ENCODE measurements at places on chromosomes 1 and 21. TPM values are rescaled to one million over a fixed set of nuclear protein-coding genes. Genes with fewer than 3 reads are reported as not detected.

Gene ZNF281
- total RNA-seq = 43.3 TPM

Gene TDRD5
- 0.05 TPM for total RNA-seq

Gene VWA5B1
- not detected for total RNA-seq

Gene PLPPR4
- total RNA-seq = 0.02 TPM

Gene FCN3
- not detected for total RNA-seq

Gene ZBTB7B
- total RNA-seq = 52.9 TPM

Gene AMY1B
- total RNA-seq = not detected
